A375 (cell line): ENCODE measurements at places on chromosomes 3 and 15. TPM values are rescaled to one million over a fixed set of nuclear protein-coding genes. Genes with fewer than 3 reads are reported as not detected.

HRG gene
- not detected in 2 replicates for total RNA-seq

LRRC31 gene
- total RNA-seq = not detected in 2 replicates

PPM1L gene
- total RNA-seq = 1.5 and 1.6 TPM in 2 replicates

TMEM62 gene
- total RNA-seq = 21.7 and 25.8 TPM in 2 replicates

GOLGA6D gene
- not detected in 2 replicates for total RNA-seq
